Suprapubic skin (tissue), 4 donors: ENCODE measurements at places on chromosomes 4 and X. TPM values are rescaled to one million over a fixed set of nuclear protein-coding genes. Genes with fewer than 3 reads are reported as not detected.

PARM1 gene
- 20.5 TPM for total RNA-seq

PNMA5 gene
- total RNA-seq: not detected

DMRTC1 gene
- total RNA-seq: not detected

MAGEB17 gene
- not detected for total RNA-seq

POF1B gene
- 330 TPM for total RNA-seq

REST gene
- 57.9 TPM for total RNA-seq

BANK1 gene
- total RNA-seq: 0.96 TPM

GPR173 gene
- total RNA-seq: 0.47 TPM

FAM47E gene
- 0.30 TPM for total RNA-seq

RAB41 gene
- total RNA-seq: not detected

VCX gene
- not detected for total RNA-seq

IL1RAPL2 gene
- total RNA-seq: not detected

PPP3CA gene
- 35.3 TPM for total RNA-seq

ABCG2 gene
- 2.1 TPM for total RNA-seq

ELF4 gene
- 17.3 TPM for total RNA-seq

ATP7A gene
- total RNA-seq: 29.9 TPM

TAF7L gene
- total RNA-seq: 1.9 TPM

GPR119 gene
- total RNA-seq: not detected

CASK gene
- 22.4 TPM for total RNA-seq

TXK gene
- total RNA-seq: 1.9 TPM

GRIA2 gene
- 0.76 TPM for total RNA-seq

POU4F2 gene
- total RNA-seq: not detected

GAGE12J gene
- total RNA-seq: not detected

TEX13B gene
- total RNA-seq: not detected

ACOX3 gene
- total RNA-seq: 33.9 TPM

CFAP99 gene
- not detected for total RNA-seq

SLITRK4 gene
- total RNA-seq: 0.95 TPM

DKK2 gene
- total RNA-seq: 1.4 TPM
